Activated naive CD4-positive, alpha-beta T cell (primary cell): ENCODE measurements at places on chromosomes 12 and 14.

DNA sequence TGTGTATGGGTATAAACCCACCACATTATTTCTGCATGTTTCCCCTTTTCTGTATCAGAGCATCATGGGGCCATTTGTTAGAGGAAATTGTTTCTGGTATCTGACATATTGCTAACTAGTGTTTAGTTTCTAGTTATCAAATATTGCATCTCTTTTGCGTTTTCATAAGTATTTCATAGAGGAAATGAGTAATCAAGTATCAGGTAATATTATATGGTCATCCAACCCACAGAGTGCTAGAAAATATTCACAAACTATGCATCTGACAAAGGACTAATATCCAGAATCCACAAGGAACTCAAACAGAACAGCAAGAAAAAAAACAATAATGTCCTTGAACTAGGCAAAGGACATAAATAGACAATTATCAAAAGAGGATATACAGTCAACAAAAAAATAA, 258.9 kb upstream of the LRIG3 start:
- no peak for DNase-seq

- no peak for DNase-seq
Measured at GRCh38 chr14:58954901-58955861, 233.3 kb upstream of the DAAM1 start.

DNA sequence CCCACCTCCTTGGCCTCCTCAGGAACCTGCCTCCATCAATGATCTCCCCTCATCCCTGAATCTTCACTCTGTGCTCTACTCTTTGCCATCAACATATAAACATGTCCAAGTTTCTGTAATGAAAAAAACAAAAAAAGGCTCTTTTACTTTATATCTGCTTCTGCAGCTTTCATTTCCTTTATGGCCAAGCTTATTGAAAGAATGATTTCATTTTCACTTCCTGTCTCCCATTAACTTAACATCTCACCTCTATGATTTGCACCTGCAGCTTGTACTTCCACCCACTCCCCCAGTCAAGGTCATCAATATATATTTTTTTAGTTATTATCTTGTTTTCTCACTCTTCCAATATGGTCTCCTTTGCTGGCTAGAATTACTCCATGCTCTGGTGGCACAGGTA, 15.6 kb upstream of the RNU6-7 start:
- no peak for DNase-seq

DNA sequence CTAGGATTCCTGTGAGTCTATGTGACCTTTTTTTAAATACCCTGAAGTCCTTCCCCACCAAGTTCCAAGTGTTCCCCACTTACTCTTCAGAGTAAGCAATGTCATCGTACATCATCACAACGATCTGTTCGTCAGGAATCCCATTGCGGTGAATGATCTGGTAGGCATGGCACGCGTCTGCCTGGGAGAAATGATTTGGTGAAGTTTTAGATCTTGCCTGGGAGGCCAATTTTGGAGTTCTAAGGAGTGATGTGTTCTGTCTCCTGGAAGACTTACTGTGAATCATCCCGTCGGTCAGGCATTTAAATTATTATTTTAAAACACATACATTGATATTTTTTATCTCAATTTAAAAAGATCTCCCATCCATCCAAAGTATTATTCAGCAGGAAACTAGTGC, 29.8 kb downstream of the LGMN start:
- no peak for DNase-seq

DNA sequence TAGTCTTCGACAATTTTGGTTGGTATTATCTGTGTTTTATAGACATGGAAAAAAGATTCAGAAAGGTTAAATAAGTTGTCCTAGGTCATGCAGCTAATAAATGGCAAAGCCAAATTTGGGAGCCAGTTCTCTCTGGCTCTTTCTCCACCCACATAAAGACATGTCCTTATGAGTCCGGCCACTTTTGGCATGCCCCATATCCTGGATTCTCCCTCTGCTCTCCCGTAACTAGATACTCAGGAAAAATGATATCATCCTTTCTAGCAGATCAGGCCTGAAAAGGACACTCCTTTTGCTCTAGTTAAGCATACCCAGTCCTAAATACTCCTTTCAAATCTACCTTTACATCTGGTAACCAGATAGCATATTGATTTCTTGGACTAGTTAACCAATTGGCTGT, 64.4 kb downstream of the TTLL5 start:
- DNase-seq = no peak

DNA sequence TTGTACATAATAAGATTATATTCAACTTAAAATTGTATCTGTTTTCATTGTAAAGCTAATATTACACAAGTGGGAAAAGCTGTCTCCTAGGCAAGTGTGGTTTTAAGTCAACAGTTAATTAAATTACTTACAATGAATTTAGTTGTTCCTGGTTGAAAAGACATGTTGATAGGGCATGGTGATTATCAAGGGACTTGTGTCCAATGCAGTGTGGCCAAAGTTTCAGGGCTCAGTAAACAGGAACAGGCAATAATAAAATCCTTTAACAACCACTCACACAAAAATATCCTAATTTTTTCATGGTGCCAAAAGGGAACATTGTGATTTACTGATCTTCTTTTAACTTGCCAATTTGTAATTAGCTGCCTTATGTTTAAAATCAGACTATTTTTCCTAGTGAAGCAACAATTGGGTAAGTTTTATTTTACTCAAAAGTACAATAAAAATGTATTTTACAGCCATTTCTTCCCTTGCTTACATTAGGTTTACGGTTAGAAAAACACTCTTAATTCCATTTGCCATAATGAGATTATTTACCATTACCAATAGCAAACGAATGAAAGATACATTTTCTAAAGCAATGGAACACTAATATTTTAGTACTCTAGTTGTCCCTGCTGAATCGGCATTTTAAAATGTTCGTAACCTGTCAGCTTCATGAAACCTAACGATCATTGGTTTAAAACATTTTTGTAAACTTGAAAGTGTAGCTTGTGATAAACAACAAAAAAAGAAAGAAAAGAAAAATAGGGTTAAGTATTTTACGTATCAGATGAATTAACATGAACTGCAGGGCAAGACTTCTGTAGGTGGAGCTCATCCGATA, 1.8 kb upstream of the WNK1 start:
- no peak for DNase-seq

- DNase-seq = no peak
Measured at GRCh38 chr12:45803111-45803510, 73.6 kb downstream of the ARID2 start.

- DNase-seq = no peak
Measured at GRCh38 chr12:4137015-4137414, 136.5 kb upstream of the CCND2 start.

DNA sequence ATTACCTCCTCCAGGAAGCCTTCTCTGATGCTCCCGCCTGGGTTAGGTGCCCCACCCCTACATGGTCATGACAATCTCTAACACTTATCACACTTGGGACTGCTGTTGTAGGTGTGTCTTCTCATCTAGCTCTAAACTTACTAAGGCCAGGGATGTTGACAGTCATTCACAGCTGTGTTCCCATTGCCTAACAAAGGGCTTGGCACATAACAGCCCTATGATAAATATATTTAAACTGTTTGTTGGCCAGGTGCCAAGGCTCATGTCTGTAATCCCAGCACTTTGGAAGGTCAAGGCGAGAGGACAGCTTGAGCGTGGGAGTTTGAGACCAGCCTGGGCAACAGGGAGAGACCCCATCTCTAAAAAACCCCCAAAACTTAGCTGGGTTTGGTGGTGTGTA, 98.8 kb upstream of the RGS6 start:
- DNase-seq = no peak

GRCh38 chr14:22448035-22448904, 140.8 kb downstream of the DAD1 start:
- no peak for DNase-seq
